ENCODE measurements at places on chromosomes 16 and 17. TPM values are rescaled to one million over a fixed set of nuclear protein-coding genes. Genes with fewer than 3 reads are reported as not detected.

CEP112 gene
- total RNA-seq = 15.3 TPM

HBZ gene
- total RNA-seq = not detected

CACNG4 gene
- total RNA-seq = not detected

KRT37 gene
- not detected for total RNA-seq

GUCY2D gene
- total RNA-seq = not detected

TBC1D3L gene
- total RNA-seq = 1.4 TPM
